ENCODE measurements at places on chromosomes 7 and 10.

- DNase-seq: no peak
These were observed 68.9 kb upstream of the ADO start for GRCh38 chr10:62735464-62736167.

DNA sequence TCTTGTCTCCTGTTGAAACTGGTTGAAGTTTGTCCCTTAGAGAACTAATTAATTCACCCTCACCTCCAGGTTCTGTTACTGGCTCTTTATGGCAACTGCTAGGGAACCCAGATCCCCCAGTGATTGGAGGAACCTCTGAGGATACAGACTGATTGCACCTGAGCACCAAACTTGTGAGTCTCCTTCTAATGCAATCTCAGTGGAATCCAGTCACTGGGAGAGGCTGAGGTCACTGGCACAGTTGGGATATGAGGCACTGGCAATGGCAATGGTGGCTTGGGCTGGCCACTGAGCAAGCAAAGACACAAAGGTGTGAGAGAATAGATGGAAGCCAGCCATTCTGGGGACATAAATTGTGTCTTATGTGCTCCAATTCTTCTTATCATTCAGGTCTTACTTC is 5.3 kb upstream of the DGKI start:
- no peak for DNase-seq

DNA sequence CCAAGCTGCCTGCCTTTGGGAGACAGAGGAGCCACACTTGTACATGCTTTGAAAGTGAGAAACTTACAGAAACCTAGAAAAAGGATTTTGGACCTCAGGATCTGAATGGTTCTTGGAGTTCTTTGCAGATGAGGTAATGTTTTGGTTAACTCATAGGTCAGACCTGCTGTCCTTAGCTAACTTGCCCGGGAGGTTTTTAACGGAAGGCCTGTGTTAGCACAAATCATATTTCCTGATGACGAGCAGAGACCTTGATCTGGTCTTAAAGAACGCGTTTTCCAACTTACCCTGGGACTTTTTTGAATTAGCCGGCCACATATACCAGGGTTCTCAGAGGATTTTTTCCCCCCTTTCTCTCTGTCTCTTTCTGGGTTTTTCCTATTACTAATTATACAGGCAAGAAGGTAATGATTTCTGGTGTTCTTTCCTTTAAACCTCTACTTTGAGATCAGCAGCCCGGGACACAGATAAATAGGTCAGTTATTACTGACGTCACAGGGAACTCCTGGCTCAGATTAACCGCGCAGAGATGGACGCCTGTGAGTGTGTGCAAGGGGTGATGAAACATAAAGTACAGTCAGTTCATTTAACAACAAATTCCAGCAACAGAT is 101.7 kb upstream of the KLF6 start:
- no peak for DNase-seq

DNA sequence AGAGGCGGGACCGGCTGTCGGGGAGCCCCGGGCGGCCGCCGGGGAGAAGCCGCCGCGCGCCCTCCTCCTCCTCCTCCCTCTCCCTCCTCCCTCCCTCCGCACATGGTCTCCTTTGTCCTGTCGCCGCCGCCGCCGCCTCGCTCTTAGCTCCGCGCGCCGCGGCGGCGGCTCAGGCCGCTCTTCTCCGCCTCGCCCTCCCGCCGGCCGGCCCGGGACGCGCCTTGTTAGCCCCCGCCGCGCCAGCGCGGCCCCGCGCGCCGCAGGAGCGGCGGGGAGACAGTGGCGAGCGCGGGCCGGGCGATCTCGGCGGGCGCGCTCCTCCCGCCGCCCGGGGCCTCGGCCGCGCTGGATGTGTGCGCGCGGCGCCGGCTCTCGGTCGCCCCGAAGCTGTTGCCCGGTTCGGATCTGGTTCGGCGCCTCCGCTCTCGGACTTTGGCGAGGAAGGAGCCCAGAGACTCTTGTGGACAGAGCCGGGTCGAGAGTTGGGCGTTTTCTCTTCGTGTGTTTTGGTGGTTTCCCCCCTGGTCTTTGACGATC is 437.4 kb upstream of the GALNT17 start:
- no peak for DNase-seq

DNA sequence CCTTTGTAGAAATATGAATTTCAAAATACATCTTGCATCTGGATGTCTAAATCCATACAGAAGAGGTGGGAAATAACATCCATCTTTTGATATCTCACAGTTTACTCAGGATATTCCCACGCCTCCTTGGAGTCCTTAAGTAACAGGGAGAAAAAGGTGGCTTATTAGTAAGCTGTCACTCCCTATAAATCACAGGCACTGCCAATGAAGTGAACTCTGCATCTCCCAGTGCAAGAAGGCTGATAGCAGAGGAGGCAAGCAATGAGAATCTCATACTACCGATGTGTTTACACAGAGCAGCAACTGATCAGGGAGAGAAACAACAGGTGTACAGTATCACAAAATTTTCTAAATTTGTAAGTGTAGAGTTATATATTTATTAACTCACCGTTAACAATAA is 551.8 kb downstream of the NXPH1 start:
- no peak for DNase-seq

DNA sequence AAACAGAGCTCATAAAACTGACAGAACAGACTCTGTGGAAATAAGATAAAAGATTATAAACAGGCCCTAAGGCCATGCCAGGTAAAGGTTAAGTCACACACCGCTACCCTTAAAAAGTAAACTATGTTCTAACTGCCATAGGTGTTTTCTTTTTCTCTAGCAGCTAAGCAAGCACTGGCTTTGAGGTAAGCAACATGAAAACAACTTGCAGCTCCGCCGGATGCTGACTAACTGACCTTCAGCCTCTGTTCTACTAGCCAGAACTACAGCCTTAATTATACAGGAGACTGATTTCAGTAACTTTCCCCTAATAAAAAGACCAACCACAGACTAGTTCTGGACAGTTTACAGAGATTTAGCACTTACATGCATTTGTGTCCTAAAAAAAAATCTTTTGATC is 708.3 kb downstream of the CCSER2 start:
- DNase-seq: no peak

DNA sequence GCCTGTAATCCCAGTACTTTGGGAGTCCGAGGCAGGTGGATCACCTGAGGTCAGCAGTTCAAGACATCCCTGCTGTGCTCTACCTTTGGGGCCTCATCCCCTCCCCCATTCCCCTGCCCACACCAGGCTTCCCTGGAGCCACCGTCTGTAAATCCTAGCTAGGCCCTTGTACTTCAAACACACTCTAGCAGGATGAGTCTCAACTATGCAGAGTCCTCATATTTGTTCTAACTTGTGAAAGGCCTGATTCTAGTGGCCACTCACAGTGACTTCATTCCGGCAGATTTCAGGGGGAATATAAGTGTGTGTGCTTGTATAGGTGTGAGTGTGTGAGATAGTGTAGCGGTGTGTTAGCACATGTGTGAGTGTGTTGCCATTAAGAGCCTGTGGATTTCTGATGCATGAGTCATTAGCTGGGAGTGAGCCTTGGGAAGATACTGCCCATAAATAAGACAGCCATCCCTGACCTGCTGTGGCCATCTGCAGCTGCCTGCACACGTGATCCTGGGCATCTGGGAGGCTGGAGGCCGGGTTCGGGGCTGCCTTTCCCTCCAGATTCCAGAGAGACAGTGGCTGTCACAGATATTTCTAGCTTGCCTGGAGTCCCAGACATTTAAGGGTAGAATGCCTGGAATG is 1.7 kb upstream of the NEURL1 start:
- DNase-seq: no peak

DNA sequence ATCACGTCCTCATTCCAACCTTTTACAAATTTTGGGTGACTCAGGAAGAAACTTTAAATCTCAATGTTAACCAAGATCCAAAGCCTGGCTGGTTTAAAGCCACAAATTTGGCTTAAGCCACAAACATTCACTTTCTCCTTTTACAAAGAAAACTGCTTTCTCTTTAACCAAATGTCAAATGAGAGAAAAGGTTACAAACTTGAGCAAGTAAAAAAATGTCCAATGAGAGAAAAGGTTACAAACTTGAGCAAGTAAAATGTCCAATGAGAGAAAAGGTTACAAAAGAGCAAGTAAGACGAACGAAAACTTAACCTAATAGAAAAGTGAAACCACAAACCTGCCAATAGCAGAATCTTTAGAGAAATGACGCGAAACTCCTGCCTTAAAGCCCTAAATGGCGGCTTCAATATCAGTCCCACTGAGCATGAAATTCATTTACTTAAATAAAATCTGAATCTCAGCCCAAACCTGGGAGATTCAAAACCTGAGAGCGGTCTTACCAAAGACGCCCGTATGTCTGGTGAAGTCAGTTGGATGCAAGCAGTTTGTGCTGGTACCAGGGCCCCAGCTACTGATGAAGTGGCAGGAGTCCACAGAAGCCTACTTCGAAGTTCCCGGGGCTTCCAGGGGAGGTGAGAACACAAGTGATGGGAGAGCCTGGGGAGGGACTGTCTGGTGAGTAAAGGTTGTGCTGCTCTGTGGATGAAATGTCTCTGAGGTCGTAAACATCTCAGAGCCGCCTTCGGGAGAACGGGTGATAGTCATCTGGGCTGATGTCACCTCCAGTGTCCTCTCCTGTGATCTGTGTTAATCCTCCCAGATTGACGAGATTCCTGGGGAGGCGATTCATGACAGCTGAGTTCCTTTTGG is 74.6 kb downstream of the PAXIP1 start:
- DNase-seq: peak; percentile 82

DNA sequence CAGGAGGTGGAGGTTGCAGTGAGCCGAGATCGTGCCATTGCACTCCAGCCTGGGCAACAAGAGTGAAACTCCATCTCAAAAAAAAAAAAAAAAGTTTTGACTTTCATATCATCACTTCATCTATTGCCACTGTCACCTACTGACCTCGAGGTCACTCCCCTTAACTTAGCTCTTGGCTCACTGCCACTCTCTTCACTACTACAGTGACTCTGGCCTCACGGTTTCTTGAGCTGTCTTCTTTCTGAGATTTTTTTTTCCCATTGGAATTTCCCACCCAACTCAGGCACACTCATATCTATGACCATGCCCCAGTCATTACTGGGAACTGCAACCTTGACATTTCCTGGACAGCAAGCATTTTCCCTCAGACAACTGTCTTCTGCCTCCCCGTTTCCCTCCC is 42.6 kb upstream of the C7orf33 start:
- DNase-seq: no peak

DNA sequence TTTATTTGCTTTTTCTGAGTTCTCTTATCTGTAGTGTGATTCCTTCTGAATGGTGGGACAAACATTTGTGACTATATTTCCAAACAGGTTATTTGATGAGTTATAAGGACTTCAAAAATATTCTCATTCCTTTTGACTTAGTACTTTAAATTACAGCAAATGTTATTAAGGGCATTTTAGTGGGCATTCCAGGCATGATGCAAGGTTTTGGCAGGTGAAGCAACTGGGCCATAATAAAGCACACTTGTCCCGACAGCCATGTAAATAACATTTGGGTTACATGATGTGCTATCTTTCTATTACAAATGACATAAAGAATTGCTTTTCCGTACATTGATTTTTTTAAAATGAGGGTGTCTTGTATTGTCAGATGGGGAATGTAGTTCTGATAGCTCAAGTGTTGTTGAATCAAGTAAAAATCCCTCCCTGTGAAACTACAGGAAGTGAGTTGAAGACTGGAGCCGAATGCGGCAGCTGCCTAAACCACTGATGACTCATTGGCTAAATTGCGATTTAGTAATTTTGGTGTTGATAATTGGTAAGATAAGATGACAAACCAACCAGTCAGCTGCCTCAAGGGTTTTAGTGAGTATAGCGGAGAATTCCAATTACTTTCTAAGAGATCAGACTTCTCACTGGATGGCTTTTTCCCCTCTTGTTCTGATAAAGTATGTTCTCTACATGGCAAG is 231.3 kb upstream of the NPY start:
- peak; percentile 49 for DNase-seq

GRCh38 chr7:150847536-150847935 is 4.8 kb upstream of the AOC1 start:
- no peak for DNase-seq

- DNase-seq: no peak
These were observed 107.6 kb downstream of the PRKAG2 start for GRCh38 chr7:151769188-151769821.

- DNase-seq: no peak
These were observed 310.4 kb downstream of the CTNNA3 start for GRCh38 chr10:67385566-67385965.

GRCh38 chr7:29123626-29124190 is 22.6 kb downstream of the CPVL start:
- no peak for DNase-seq

DNA sequence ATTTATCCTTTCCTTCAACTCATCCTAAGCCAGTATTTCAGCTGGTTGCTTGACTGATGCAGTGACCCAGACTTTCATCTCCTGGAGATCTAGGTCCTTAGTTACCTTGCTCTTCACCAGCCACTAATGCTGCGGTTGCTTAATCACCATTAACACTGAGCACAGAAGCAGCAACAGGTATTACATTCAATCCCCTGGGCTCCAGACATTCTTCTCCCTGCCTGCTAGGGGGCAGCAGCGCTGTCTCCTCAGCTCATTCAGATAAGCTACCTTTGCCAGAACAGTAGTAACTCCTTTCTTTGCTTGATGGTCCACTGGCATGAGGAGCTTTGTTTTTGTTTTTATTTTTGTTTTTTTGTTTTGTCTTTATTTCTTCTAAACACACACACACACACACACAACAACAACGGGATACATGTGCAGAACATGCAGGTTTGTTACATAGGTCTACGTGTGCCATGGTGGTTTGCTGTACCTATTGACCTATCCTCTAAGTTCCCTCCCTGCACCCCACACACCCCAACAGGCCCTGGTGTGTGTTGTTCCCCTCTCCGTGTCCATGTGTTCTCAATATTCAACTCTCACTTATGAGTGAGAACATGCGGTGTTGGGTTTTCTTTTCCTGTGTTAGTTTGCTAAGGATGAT is 1043.2 kb upstream of the C7orf33 start:
- no peak for DNase-seq

GRCh38 chr10:44390585-44391072 is 5.7 kb upstream of the CXCL12 start:
- no peak for DNase-seq

- DNase-seq: peak; percentile 11
These were observed 923 bp downstream of the TNPO3 start for GRCh38 chr7:129053938-129054437.

DNA sequence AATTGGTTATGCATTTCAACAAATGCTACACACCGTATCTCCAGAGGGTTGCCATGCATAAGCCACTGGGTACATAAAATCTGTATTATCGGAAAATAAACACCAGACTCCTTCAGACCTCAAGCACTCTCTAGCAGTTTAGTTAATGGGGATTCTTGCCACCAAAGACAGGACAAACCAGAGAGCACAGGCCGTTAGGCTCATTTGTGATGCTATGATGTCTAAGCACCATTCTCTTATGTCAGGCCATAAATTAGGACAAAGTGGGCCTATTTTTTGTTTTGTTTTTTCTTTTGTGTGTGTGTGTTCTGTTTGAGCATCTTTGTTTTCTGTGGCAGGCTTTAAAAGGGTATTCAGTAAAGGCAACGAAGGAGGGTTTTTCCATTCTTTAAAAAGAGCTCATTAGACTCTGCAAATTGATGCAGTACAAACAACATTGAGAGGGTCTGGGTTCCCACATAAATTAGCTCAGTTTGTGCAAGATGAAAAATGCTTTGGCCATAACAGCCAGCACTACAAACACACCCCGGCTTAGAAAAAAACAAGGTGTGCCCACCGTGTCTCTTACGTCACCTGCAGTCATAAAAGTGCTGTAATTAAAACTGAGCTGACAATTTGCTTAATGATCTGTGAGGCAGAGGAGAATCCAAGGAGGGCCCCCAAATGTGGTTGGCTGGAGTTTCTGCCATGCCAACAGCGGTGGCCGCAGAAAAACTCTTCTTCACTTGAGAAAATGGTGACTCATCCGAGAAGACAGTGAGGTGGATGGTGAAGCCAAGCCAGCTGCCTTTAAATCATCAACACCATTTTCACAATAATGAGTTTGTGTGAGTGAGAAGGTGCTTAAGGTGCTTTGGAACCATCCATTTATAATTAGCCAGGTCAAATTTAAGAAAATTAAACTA is 297.9 kb downstream of the GATA3 start:
- DNase-seq: no peak
